Activated naive CD4-positive, alpha-beta T cell treated with anti-CD3 and anti-CD28 coated beads for 36 hours (primary cell): ENCODE measurements at places on chromosomes 16 and 17.

DNA sequence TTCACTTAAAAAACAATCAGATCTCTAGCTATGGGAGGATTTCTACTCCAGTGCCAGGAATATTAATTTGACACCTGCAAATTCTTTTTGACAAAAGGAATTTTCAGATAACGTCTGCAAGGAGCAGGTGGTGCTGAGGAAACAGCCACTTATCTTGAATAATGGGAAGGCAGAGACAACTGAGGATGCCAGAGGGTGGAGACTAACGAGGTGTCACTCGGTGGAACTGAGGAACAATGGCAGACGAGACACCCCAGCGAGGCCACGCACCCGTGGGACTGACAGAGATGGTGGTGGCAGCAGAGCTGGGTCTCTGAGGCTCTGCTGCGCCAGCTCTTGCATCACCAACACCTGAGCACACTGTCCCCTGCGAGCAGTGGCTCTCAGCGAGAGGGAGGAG, 42.2 kb downstream of the VAC14 start:
- DNase-seq: no peak

DNA sequence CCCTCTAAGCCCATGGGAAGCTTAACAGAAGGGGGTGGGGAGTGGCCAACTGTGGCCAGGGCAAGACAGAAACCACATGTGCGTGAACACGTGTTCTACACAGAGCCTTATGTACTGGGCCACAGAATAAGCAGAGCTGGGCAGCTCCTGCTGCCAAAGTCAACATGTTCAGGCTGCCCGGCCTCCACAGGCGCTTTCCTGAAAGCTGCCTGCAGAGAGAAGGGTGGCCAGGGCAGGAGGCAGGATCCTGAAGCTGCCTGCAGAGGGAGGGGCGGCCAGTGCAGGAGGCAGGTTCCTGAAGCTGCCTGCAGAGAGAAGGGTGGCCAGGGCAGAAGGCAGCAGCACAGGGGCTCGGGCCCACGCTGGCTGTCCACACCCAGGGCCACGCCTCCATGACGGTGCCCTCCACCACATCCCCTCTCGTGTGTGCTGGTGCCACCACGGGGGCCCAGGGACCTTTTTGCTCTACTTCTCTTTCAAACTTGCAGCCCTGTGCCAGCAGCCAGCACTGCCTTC, 79.5 kb downstream of the ANKRD11 start:
- DNase-seq: no peak

DNA sequence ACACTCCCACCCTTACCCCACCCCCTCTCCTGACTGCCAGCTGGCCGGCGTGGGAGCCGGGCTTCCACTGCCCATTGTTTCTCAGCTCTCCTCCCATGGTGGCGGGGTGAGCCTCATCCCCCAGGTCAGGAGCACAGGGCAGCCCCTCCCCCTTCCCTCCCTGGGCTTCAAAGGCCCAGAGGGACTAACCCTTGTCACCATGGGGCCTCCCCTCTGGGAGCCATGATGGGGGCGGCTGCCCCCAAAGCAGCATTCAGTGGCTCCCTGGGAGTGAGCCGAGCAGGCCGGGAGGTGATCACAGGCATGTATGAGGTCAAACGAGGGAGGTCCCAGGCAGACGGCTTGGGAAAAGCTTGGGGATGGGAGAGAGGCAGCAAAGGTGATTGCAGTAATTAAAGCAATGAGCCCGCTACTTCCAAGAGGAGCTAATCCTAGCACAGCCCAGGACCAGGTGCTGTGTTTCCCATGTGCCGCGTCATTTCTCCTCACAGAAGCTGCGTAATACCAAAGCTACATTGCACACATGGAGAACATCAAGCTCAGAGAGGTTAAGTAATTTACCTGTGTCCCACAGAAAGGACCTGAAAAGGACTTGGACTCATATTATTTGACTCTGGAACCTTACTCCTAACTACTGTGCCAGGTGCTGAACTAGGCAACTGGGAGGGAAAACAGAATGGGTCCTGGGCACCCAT, 24.5 kb downstream of the CDK5RAP3 start:
- no peak for DNase-seq

DNA sequence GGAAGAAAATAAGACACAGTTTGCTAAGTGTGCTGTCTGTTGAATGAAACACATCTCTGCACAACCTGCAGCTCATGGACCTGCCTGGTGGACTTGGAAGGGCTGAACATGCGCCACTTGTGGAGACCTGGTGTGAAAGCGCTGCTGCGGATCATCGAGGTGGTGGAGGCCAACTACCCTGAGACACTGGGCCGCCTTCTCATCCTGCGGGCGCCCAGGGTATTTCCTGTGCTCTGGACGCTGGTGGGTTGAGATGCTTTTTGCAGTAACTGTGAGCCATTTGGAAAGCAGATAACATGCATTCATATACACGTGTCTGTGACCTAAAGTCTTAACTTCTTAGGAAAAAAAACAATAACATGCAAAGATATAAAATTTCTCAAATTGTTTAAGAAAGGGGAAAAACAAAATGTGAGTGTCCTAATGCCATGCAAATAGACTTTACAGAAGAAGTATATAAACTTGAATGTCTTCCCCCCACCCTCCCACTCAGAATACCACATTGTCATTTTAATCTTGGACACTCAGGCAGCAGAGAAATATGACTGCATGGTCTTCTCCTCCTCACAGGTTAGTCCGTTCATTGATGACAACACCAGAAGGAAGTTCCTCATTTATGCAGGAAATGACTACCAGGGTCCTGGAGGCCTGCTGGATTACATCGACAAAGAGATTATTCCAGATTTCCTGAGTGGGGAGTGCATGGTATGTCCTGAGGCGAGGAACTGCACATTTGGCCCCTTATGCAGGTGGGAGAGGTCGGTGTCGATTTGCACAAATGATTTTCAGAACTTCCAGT, 65.6 kb downstream of the SEC14L1 start:
- no peak for DNase-seq

DNA sequence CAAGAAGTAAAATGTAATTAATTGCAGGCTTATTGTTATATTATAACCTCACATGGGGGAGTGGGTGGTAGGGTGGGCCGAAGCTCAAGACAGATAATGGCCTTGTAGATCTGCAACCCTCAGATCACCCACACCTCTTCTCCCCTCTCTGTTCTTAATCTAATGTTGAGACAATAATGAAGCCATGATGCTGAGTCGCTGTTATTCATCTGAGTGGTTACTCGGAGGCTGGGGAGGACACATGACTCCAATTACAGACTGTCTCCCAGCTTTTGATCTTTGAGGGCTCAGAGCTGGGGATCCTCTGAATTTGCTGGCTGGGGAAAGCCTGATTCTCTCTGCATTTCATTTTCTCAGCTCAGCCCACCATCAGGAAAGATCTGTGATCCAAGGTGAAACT, 275.3 kb downstream of the SHISA9 start:
- DNase-seq: no peak

- DNase-seq: no peak
Measured at GRCh38 chr16:72429671-72430081, 257.7 kb upstream of the PMFBP1 start.

- DNase-seq: no peak
Measured at GRCh38 chr17:52027081-52027480, 131.4 kb downstream of the CA10 start.

DNA sequence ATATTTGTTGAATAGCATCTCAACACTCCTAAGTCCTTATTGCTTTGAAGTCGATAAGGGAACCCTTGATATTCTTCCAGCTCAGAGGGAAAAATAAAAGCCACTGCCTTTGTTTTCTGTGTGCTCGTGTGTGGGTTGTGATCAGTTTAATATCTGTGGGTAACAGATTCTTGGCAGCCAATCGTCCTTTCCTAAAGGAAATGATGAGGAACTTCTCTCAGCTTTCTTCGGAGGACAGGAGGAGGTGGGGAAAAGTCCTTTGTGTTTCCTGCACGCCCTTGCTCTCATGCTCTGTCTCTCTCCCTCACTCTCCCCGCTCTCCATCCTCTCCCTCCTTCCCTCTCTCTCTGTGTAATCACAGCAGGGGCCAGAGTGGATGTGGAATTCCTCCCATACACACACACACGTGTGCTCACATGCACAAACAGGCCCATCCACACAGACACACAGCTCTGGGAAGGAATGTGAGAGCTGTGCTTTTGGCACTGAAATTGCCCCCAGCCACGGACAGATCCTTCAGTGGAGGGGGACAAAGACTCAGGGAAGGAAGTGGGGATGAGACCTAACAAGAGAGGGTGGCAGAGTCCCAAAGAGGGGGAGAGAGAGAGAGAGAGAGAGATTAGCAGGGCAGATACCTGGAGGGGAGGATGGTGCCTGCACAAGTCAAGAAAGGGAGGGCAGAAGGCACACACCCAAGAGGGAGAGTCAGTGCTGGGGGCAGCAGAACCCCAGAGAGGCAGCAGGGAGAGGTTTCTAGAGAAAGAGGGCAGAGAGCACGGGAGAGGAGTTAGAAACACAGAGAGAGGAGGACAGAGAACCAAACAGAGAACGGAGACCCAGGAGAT, 83.5 kb upstream of the PLCG2 start:
- DNase-seq: no peak

DNA sequence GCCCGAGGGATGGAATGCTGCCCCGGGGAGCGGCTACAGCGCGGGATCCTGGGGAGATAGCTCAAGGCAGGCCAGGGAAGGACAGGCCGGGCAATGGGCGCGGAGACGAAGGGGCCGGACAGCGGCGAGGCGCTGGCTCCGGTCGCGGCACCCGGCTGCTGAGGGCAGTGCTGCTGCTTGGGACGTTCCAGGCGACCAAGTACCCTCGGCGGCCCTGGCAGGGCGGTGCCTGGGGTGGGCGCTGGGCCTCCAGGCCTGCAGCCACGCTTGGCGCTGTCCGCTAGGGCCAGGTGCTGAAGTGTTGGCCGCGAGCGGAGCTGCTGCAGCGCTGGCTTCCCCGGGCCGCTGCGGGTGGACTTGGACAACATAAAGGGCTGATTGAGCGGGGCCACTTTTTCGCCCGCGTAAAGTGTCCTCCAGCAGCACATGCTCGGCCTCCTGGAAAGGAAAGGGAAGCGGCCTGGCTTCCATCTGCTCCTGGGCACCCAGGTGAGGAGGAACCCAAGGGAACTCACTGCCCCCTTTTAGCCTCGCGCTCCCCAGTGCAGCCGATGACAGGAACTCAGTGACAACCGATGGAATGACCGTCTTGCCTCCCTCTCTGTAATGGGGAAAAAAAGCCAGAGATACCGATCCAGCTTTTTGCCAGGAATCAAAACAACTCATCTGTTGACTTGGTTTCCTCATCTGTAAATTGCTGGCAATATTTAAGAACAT, 23.7 kb downstream of the CLEC3A start:
- DNase-seq: peak; percentile 58

GRCh38 chr16:22189473-22190080, 16.5 kb upstream of the EEF2K start:
- peak; percentile 46 for DNase-seq

DNA sequence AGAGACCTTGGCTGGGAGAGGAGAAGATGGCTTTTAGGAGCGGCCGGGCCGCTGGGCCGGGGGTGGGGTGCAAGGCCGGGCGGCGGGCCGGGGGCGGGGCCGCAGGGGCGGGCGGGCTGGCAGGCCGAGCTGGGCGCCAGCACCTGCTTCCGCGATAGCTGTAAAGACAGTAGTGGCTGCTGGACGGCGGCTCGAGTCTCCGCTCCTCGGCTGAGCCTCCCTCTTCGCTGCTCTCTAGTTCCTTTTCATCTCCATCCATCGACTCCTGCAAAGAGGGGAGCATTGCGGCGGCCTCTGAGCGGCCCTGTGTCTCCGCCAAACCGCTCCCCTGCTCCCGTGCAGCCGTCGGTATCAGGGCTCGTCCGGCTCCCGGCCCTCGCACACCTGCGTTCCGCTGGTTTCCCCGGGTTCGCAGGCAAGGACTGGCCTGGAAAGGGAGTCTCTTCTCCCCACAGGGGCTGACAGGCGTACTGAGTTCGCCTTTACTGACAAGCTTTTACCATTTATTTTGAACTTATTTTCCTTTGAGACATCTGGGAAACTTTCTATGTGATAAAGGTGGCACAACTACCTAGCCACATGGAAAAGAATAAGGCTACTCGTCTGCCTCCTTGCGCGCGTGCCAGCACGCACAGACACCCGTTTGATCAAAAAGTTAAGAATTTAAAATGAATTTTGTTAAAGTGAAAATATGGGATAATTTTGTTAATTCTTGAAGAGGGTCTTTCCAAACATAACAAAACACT, at the start of gene C17orf75:
TSS of gene C17orf75 (minus strand) at position 317 of the 746 bp plus-strand sequence. CDS start at position 283, 34 bp downstream.
- DNase-seq: peak; percentile 88

- no peak for DNase-seq
Measured at GRCh38 chr17:1374431-1375177, 25.4 kb downstream of the YWHAE start.

DNA sequence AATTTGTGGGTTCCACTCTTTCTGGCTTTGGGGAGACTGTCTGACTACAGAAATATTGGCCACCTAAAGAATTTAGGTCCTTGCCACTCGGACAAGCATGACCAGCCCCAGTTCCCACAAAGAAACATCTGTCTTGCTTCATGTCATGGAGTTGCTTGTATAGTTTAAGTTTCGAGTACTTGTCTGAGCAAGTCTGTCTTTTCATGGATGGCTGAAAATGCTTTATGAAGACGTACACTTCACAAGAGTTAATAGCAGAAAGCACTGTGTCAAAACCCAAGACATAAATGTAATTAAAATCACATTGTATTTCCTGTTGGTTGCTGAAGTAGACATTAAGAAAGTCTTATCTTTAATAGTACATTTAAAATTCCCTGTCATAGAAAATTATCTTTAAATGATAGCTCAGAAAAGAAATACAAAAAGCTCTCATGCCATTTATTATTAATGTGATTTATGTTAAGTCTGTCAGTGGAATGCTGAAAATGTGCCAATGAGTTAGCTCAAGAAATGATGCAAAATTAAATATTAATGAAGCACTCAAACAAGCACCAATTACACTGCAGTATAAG, 29.8 kb upstream of the XYLT2 start:
- DNase-seq: no peak

DNA sequence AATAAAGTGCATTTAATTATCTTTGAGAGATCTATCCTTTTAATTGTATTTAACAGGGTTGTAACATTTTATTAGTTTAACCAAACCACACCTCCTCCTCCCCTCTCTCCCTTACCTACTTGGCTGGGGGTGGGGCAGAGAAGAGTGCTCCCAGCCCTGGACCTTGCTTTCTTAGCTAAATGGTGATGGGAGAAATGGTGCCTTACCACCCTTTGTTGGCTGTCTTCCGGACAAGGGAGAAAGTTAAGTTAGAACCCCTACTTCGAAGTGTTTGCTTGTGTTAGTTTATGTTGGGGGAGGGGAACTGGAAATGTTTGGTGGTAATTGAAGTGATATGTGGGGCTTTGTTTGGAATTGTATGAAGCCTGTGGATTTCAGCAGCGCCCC, 3.9 kb downstream of the FZD2 start:
- DNase-seq: no peak

GRCh38 chr17:82959990-82960418, 119.4 kb upstream of the METRNL start:
- no peak for DNase-seq
